Forelimb muscle (tissue), 1 donor: ENCODE measurements at places on chromosomes 6 and 20. TPM values are rescaled to one million over a fixed set of nuclear protein-coding genes. Genes with fewer than 3 reads are reported as not detected.
A peak's percentile ranks its signal among the peaks of the same experiment; 100 is the strongest.

- DNase-seq = peak; percentile 35
Observed at GRCh38 chr6:101396548-101397173, 3.2 kb downstream of the GRIK2 start.

GRCh38 chr6:5457041-5457440 lies 195.7 kb downstream of the FARS2 start:
- no peak for DNase-seq

- DNase-seq = no peak
Observed at GRCh38 chr6:10363911-10364310, 51.0 kb downstream of the TFAP2A start.

DNA sequence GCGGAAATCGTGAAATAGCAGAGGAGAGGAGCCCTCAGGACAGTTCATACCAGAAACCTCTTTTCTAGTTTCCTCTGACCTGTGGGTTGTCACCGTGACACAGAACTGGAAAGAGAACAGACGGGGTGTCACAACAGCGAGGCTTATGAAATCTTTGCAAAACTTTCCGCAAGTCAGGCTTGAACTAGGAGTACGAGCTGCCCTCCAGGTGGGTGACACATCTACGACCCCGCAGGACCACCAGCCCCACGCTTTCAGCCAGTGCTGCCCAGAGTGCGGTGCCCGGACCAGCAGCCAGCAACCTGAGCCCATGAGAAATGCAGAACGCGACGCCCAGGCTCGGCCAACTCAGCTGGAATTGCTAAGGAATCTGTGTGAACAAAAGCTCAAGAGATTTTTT lies 30.8 kb downstream of the WRNIP1 start:
- no peak for DNase-seq

DNA sequence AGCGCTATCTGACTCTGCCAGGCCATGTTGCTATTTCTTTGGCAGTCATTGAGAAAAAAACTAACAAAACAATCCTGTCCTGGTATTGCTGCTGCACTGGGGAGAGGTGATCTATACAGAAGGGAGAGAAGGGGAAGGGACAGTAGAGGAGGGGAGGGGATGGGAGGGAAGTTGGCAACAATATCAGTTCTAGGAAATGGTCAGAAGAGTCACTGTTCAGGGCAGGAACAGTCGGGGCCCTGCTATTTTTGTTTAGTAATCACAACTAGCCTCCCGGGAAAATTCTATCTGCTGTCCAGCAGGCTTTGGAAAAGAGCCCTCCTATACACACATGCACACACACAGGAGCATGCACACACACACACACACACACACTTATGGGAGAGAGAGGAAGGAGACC lies 142.3 kb upstream of the CARMIL1 start:
- peak; percentile 34 for DNase-seq

TMEM30A gene
- polyA plus RNA-seq = 56.1 TPM
